Fibroblast of villous mesenchyme (primary cell): ENCODE measurements at places on chromosomes 4 and X. TPM values are rescaled to one million over a fixed set of nuclear protein-coding genes. Genes with fewer than 3 reads are reported as not detected.

DNA sequence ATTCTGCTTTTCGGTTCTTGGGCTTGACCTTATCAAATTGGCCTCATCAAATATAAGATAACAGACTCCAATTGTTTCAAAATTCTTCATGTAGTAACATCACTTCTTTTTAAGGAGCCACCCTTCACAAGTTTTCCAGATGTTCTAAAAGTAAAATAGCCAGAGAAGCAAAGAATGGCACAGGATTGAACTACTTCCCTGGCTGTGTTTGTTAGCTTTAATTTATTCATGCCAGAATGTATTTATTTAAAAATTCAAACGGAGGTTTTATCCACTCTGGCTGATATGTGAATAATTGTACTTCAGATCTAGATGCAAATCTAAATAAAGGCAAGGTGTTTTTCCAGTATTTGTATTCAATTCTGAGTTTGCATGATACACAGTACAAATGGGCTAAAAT, 581.3 kb upstream of the TENM3 start:
- no peak for DNase-seq

DNA sequence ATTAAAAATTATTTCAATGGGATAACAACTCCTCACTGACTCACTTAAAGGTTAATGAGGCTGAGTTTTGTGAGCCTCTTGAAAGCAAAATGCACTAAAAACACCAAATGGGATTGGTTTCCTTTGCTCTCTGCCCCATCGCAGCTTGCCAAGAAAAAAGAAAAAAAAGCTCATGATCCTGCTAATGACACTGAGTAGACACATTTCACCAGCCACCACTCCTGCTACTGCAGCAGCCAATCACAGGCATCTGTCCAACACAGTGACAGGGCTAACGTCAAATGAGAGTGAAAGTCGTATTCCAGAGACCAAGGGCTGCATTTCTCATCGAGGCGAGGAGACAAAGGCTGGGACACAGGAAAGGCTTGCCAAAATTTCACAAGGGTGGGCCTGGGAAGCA, 5.2 kb downstream of the APBB2 start:
- DNase-seq = no peak

DNA sequence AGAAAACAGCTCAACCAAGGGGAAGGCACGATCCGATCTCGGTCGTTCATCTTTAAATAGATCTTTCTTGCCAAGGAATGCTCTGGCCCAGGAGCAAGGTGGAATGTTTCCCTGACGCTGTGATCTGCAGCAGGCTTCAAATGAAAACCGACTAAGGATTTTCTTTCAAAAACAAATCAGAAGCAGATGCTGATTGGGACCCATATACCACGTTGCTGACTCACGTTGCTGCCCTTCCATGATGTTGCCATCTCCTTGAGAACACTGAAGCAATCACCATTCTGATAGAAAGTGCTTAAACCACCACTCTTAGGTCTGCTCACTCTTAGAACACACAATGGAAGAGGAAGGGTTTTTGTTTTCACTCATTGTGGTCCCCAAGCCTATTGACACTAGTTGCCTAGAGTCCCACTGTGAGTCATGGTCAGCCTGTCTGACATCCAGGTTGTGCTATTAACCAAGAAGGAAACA, 26.1 kb downstream of the LAMTOR3 start:
- DNase-seq = peak; percentile 62

Gene FAM9C
- under 0.01 TPM in 2 replicates for total RNA-seq

Gene PPBP
- not detected in 2 replicates for total RNA-seq
